ENCODE measurements at places on chromosomes 4 and X.
A peak's percentile ranks its signal among the peaks of the same experiment; 100 is the strongest.

DNA sequence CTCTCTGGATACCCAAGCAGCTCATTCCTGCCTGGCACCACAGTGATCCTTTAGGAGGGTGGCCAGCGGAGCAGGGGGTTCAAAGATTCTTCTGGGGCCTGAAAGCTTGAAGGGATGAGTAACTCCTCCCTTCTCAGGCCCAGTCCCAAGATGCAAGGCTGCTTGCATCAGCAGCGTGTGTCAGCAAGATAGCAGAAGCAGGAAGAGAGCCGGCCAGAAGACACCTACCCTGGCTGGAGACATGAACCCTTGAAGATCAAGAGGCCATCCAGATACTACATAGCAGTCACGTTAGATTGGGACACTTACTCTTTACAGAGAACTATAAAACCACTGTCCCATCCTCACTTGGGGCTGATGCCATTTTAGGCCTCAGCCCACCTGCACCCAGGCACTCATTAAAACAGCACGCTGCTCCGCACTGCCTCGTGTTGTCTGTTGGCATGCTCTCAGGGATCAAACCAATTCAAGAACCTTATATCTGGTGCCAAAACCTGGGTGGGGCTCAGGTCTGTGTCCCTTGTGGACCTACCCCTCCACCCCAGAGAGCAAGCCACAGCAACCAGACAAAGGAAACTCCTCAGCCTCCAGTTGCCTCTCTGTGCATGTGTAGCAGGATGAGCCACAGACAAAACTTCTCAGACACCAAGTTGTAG, 6.5 kb downstream of the UGT2B17 start:
- H3K27ac ChIP-seq, result no peak overlapping the region
- DNase-seq, result no peak
- H3K27me3 ChIP-seq, result no peaks in the 10 kb centered on the region
- no peaks in the 10 kb centered on the region for H3K4me1 ChIP-seq
- H3K36me3 ChIP-seq, result no peaks in the 10 kb centered on the region

DNA sequence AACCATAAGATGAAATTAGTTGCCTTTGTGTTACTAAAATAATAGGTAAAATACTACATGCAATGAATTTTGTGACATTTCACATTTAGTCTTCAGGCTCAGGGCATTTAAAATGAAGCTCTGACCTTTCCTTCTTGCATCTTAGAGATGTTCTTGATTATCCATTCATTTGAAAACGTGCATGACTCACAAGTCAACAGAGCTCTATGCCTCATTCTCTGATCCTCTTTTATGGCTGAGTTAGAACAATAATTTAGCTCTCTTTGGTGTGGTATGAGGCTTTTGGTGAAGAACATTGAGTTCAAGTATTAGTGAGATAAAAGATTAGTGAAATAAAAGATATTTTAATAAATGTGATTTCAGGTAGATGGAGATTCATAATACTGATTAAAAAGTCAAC, 66.5 kb downstream of the TIGD2 start:
- H3K27ac ChIP-seq, result no peak overlapping the region
- no peak for DNase-seq
- H3K27me3 ChIP-seq, result no peaks in the 10 kb centered on the region
- no peak overlapping the region for H3K4me3 ChIP-seq
- no peaks in the 10 kb centered on the region for H3K36me3 ChIP-seq

DNA sequence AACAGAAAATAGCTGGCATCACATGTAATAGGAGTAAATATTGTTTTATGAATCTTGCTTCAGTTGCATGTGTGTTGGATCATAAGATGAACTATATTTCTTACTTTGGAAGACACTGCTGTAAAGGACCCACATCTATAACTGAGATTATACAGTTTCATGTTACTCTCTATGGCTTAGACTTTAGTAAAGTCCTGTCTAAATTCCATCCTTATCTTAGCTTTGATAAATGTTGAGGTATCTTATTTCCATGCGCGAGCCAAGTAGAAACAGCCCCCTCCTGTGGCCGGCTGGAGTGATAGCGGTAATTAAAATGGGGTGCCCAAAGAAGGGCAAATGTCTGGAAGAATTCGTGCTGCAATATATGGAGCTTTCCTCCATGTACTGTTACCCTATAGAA, 43.0 kb downstream of the CCDC158 start:
- H3K4me3 ChIP-seq, result no peak overlapping the region
- no peaks in the 10 kb centered on the region for H3K36me3 ChIP-seq
- no peak for DNase-seq
- no peaks in the 10 kb centered on the region for H3K27me3 ChIP-seq
- H3K4me1 ChIP-seq, result peaks cover 2% of the 10 kb centered on the region

DNA sequence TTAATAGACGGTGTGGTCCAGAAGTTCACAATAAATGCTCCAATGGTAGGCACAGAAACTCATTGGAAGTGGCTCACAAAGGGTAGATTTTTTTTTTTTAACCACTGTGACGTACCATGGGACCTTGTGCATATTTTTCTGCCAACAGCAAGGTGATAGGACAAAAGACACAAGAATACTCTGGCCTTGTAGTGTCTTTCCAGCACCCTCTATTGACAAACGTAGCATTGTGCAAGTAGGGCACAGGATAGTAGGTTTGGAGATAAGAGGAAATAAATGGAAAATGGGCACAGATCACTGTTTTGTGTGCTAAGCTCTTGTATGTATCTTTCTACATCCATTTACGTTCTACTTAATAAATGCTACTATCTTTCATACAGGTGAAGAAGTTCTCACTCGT, 2054.9 kb downstream of the PCDH7 start:
- no peaks in the 10 kb centered on the region for H3K27me3 ChIP-seq
- no peak overlapping the region for H3K4me3 ChIP-seq
- H3K4me1 ChIP-seq, result no peaks in the 10 kb centered on the region
- DNase-seq, result peak; percentile 25
- no peaks in the 10 kb centered on the region for H3K36me3 ChIP-seq
- H3K27ac ChIP-seq, result no peak overlapping the region

- no peaks in the 10 kb centered on the region for H3K27me3 ChIP-seq
- H3K4me1 ChIP-seq, result no peaks in the 10 kb centered on the region
- no peaks in the 10 kb centered on the region for H3K36me3 ChIP-seq
- DNase-seq, result no peak
- H3K27ac ChIP-seq, result no peak overlapping the region
These were observed 797 bp downstream of the TXLNG start for GRCh38 chrX:16786791-16787735.

DNA sequence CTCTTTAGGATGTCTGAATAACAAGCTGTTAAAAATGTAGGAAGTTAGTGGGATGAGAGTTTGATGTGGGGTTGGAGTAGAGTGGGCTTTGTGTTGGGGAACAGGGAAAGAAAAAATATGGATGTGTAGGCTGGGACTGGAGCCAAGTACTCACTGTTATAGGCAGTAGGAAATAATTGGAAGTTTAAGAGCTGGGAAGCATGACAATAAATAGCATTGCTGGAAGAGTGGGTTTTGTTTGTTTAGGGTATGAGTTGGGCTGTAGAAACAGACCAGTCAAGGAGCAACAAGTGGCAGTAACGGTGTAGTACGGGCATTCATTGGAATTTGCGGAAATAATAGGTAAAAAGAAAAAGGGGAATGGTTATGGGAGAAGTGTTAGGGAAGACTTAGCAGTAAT, 81.6 kb downstream of the KDM6A start:
- H3K27ac ChIP-seq, result no peak overlapping the region
- no peak for DNase-seq
- no peaks in the 10 kb centered on the region for H3K27me3 ChIP-seq
- no peaks in the 10 kb centered on the region for H3K4me1 ChIP-seq
- H3K36me3 ChIP-seq, result no peaks in the 10 kb centered on the region
- no peak overlapping the region for H3K4me3 ChIP-seq

- DNase-seq, result no peak
- H3K4me1 ChIP-seq, result no peaks in the 10 kb centered on the region
- H3K36me3 ChIP-seq, result no peaks in the 10 kb centered on the region
- no peaks in the 10 kb centered on the region for H3K27me3 ChIP-seq
- no peak overlapping the region for H3K27ac ChIP-seq
- no peak overlapping the region for H3K4me3 ChIP-seq
These were observed 105.4 kb downstream of the MTNR1A start for GRCh38 chr4:186449954-186450353.

DNA sequence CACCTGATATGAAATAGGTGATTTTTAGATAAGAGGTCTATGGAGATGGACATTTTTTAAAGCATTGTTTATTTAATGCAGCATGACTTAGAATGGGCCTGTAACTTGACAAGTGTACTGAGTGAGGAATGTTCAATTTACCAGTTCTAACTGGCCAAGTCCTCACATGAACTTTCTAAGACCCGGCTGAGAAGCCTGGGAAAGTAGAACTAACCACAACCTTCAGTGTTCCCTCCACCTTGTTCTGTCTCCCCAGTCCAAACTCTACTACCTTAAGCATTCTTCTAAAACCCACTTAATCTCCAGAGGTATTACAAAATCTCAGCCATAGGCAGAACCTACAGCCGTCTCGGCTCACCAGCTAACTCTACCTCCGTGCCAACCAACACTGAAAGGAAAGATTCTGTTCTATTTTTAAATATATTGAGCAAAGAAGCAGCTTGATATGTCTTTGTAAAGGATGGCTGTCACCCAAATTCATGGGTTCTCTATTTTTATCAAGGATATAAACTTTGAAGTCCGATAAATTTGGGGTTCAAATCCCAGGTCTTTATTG, 6.8 kb downstream of the PPARGC1A start:
- no peak overlapping the region for H3K4me3 ChIP-seq
- no peak for DNase-seq
- no peaks in the 10 kb centered on the region for H3K36me3 ChIP-seq

GRCh38 chr4:16001484-16001858, 38.5 kb upstream of the FGFBP2 start:
- no peaks in the 10 kb centered on the region for H3K4me1 ChIP-seq
- no peaks in the 10 kb centered on the region for H3K27me3 ChIP-seq
- H3K4me3 ChIP-seq, result no peak overlapping the region
- H3K27ac ChIP-seq, result no peak overlapping the region
- peak; percentile 63 for DNase-seq

GRCh38 chr4:48979914-48980579, 6.0 kb upstream of the CWH43 start:
- no peaks in the 10 kb centered on the region for H3K4me1 ChIP-seq
- H3K36me3 ChIP-seq, result no peaks in the 10 kb centered on the region
- DNase-seq, result no peak
- no peak overlapping the region for H3K27ac ChIP-seq
- H3K4me3 ChIP-seq, result no peak overlapping the region

DNA sequence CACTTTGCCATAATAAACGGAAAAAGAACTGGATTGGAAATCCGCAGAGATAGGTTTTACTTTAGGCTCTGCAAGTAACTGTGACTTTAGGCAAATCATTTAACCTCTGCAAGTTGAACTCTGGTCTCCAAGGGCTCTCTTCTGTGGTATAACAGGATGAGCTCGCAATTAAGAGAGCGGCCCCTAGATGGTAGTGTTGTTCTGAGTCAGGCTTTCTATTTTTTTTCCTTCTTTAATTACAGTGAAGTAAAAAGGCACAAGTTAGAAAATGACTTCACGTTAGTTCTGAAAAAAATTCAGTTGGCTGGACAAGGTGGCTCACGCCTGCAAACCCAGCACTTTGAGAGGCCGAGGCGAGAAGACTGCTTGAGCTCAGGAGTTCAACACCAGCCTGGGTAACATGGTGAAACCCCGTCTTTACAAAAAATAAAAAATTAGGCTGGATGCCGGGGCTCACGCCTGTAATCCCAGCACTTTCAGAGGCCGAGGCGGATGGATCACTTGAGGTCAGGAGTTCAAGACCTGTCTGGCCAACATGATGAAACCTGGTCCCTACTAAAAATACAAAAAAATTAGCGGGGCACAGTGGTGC, 18.0 kb downstream of the RPS3A start:
- DNase-seq, result peak; percentile 52
- H3K27ac ChIP-seq, result no peak overlapping the region
- no peaks in the 10 kb centered on the region for H3K4me1 ChIP-seq
- no peaks in the 10 kb centered on the region for H3K27me3 ChIP-seq
- no peak overlapping the region for H3K4me3 ChIP-seq

GRCh38 chr4:10554694-10555093, 97.5 kb upstream of the ZNF518B start:
- H3K4me1 ChIP-seq, result no peaks in the 10 kb centered on the region
- no peaks in the 10 kb centered on the region for H3K36me3 ChIP-seq
- H3K27ac ChIP-seq, result no peak overlapping the region
- H3K4me3 ChIP-seq, result no peak overlapping the region

- no peak overlapping the region for H3K27ac ChIP-seq
- H3K36me3 ChIP-seq, result no peaks in the 10 kb centered on the region
- no peak for DNase-seq
- H3K4me1 ChIP-seq, result no peaks in the 10 kb centered on the region
- no peaks in the 10 kb centered on the region for H3K27me3 ChIP-seq
- no peak overlapping the region for H3K4me3 ChIP-seq
These were observed 7.3 kb upstream of the RAB9B start for GRCh38 chrX:103839404-103839803.

DNA sequence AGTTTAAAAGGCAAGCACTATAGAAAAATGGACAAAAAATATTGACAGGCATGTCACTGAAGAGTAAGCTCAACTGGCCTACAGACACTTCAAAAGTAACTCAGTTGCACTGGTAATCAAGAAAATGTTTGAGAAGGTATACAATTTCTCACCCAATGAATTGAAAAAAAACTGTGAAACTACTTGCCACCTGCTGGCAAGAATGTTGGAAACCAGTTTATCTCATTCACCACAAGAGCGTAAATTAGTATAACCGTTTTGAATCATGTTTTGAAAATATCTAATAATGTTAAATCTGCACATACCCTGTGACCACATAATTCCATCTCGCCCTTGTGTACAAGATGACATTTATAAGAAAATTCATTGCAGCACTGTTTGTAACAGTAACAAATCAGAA, 31.7 kb downstream of the TXK start:
- no peak for DNase-seq
- H3K4me3 ChIP-seq, result no peak overlapping the region
- no peaks in the 10 kb centered on the region for H3K4me1 ChIP-seq
- no peaks in the 10 kb centered on the region for H3K36me3 ChIP-seq

DNA sequence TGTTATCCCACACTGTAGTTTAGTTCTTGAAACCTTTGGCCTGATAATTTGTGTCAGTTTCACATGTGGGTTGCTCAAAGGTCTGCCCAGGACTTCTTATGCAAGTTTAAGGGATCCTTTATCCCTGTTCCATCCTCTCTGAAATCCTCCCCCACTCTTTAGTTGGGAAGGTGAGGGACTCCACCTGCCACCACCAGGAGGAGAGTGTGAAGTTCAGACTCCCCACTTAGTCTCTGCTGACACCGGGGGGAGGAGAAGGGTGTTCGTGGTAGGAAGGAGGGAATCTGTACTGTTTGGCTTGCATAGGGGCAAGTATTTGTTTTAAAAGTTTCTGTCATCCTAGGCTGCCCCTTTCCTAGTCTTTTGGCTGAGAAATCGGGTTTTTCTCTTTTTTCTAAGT, 211.8 kb downstream of the PPP4R3C start:
- H3K4me1 ChIP-seq, result no peaks in the 10 kb centered on the region
- DNase-seq, result peak; percentile 0
- no peak overlapping the region for H3K4me3 ChIP-seq
- H3K27ac ChIP-seq, result no peak overlapping the region

DNA sequence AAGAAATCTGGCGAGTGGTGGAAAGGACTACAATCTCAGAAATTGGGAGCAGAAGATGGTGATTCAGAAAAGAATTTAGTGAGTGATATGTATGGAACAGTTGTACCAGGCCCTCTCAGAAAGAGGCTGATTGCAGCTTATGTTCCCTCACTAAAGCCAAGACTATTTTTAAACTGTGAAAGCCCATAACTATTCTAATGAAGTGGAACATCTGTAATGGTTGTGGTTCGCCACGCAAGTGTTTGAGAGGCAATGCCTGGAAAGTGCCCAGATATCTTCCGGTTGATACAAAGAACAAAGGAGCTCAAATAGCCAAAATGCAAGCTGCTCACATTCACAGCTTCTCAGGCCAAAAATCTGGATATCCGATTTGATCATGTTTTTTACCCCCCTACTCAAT, 1250.7 kb downstream of the RAPGEF2 start:
- H3K4me1 ChIP-seq, result no peaks in the 10 kb centered on the region
- no peaks in the 10 kb centered on the region for H3K36me3 ChIP-seq
- H3K27ac ChIP-seq, result no peak overlapping the region
